ENCODE measurements at places on chromosomes 2 and 18.

DNA sequence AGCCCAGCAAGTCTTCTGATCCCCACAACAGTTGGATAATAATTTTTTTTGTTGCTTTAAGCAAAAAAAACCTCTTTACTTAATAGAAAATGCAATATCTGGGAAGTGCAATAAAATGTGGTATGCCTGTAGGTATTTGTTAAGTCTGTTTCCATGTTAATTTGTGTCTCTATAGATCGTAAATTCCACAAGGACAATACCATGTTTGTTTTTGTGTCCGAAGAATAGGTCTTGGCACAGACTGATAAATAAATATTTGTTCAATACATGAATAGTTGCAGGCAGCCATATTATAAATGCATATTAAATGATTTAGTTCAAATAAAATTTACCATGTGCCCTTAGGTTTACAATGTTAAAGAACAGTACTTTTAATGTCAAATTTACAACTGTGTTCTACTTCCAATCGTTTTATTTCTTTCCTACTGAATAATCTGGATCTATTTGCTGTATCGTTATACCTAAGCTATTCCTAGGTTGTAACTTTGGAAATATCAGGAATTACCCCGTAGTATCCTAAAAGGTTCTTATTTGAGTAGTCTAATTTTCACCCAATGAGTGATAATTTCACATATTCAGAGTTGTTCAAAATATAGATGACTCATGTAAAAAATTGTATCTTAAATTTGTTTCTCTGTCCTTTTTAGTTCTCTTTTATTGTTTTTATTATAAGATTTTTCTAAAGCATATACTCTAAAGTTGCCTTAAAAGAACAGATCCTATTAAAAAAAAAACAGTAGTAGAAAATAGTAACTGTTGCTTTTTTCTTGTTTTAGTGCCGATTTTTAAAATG is 151.8 kb downstream of the EHBP1 start:
- no peak for DNase-seq

GRCh38 chr2:55490554-55490953 is 29.0 kb upstream of the CFAP36 start:
- DNase-seq: peak; percentile 39

- DNase-seq: peak; percentile 59
Measured at GRCh38 chr2:168210895-168211570, 36.4 kb downstream of the STK39 start.

DNA sequence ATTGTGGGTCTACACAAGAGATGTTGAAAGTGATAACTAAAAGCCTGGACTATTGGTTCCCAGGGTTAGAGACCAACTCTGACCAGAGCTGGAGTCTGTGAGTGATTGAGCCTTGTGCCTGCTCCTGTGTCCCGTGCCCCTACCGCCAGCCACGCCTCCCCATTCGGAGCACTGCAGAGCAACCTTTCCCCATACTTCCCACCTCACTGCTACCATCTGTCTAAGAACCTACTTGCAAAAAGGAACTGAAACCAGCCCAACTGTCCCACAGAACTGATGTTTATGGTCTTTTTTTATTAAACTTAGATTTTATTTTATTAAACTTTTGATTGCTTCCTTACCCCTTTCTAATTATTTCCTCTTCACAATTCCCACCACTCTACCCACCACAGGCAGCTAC is 300.3 kb upstream of the MGAT5 start:
- no peak for DNase-seq

DNA sequence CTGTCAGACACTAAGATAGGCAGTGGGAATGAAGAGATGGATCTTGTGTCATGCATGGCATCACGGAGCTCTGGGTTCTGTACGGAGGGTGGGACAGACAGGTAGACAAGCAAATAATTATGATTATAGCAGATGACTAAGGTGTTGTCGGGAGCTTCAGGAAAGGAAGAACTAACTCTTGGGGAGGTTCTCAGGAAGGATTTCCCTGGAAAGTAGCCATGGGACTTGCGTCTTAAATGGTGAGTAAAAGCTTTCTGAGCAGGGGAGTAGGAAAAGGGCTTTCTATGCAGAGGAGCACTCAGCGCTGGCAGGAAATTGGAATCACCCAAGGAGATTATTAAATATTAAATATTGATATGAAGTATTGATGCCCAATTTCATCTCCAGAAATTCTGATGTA is 35.5 kb downstream of the ATOH8 start:
- no peak for DNase-seq

- no peak for DNase-seq
Measured at GRCh38 chr2:98027538-98027937, 31.8 kb upstream of the TMEM131 start.

GRCh38 chr18:56086176-56086575 is 498.2 kb upstream of the TCF4 start:
- DNase-seq: no peak

DNA sequence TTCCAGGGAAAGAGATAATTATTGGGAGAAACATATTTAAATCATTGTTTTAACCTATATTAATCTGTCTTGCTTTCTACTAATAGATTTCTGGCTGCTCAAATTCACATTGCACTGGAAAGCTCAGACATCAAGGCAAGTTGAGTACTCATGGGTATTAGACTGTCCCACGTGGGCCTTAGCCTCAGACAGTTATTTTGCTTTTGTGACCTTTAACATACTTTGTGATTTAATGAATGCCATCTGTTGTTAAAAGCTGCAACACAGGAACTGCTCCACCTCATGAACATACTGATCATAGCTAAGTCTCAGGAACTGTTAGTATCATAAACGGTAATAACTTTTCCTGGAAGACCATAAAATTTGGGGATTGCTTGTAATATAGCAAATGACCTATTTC is 2.7 kb upstream of the LCT start:
- DNase-seq: peak; percentile 61

- no peak for DNase-seq
Measured at GRCh38 chr2:10568736-10569432, 120.8 kb upstream of the ODC1 start.

DNA sequence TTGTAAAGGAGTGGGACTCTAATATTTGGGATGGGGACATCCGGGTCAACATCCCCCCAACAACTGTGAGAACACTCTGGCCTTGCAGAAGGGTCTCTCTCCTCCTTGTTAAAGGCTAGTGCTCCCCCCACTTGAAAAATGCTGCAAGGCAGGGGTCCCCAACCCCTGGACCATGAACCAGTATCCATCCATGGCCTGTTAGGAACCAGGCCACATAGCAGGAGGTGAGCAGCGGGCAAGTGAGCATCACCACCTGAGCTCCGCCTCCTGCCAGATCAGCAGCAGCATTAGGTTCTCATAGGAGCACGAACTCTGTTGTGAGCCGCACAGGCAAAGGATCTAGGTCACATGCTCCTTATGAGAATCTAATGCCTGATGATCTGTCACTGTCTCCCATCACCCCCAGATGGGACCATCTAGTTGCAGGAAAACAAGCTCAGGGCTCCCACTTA is 243.9 kb upstream of the ID2 start:
- no peak for DNase-seq

- peak; percentile 88 for DNase-seq
Measured at GRCh38 chr2:109486711-109487535, 126.8 kb downstream of the SEPTIN10 start.

DNA sequence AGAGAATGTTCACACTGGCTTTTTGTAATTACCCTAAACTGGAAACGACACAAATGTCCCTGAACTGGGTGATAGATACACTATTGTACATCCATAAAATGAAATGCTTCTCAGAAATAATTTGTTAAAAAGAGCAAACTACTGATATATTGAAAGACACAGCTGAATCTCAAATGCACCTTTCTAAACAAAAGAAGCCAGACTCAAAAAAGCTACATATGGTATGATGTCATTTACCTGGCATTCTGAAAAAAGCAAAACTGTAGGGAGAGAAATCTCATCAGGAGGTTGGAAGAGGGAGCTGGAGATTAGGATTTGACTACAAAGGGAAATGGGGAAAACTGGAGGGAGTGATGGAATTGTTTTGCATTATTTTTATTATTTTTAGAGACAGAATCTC is 12.0 kb downstream of the SLC38A11 start:
- DNase-seq: no peak

DNA sequence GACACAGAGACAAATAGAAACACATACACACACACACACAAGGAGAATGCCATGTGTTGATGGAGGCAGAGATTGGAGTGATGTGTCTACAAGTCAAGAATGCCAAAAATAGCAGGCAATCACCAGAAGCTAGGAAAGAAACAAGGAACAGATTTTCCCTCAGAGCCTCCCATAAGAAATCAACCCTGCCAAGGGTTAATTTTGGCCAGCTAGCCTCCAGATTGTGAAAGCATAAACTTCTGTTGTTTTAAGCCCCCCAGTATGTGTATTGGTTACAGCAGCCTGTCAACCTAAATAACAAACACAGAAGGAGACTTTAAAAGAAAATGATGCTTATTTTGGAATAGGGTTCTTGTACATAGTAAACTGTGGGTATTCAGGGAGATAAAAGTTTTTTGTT is 5.6 kb upstream of the STK39 start:
- DNase-seq: no peak

GRCh38 chr2:197121756-197122385 is 188.7 kb downstream of the ANKRD44 start:
- DNase-seq: no peak

GRCh38 chr18:3610813-3611212 is 160.8 kb downstream of the TGIF1 start:
- no peak for DNase-seq

DNA sequence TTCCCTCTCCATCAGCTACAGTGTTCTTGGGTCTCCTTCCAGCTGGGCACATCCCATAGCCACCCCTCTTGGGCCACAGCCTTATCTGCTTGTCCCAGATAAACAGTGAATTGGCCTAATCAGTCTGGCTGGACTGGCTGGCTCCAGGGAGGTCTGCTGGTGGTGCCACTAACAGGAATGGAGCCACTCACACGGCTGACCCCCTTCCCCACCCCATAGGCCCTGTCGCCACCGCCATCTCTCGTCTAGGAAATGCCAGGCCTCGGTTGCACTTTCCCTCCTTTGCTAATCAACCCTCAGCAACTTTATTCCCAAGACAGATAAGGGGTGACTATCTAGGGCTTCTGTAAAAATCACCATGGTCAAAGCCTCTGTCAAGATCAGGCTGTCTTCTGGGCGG is 23.0 kb upstream of the TNP1 start:
- no peak for DNase-seq

DNA sequence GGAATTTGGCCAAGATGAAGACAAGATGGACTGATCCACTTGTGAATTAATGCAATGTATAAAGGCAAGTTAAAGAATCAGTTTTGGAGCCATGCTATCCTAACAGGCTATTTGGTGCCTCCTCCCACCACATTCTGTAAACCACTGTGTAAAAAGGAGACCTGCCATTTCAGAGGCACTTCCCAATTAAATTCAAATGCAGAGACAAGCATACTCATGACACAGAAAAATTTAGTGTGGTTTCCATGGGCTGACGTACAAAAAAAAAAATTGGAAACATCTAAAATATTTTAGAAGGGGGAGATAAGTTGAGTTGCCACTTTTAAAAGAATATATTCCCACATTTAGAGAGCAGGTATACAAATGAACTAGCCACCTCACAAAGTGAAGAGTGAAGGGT is 112.1 kb downstream of the TCF4 start:
- no peak for DNase-seq

DNA sequence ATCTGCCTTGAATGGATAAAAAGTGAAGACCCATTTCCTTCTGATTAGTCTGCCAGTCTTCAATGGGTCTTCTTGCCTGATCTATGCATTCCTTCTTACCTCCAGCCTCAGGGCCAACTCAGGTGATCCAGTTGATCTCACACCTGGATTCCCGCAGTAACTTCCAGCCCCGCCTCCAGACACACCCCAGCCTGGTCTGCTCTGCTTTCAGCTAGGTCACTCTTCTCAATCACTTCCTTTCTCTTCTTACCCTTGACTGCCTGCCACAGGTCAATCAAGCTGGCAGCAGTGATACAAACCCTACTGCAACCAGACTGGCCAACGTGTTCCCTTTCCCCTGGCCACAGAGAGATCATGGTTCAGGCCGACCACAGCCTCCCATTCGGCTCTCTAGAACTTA is 263.6 kb downstream of the ZNF516 start:
- no peak for DNase-seq

DNA sequence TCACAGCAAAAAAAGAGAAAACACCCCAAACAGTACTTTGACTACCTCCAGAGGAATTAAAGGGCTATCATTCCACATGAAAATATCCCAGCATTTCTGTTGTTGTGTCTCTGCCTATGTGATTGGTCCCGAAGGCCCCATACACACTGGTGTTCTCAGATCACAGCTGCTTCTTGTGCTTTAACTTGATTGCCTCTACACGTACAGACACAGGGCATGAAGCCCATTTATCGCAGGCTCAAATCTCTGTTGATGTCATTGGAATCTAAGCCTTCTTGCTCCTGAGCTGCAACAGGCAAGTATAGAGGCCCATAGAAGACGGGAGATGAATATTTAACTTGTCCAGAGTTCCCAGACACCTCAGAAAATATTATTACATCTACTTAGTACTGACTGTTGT is 405.2 kb downstream of the NCKAP5 start:
- DNase-seq: no peak

DNA sequence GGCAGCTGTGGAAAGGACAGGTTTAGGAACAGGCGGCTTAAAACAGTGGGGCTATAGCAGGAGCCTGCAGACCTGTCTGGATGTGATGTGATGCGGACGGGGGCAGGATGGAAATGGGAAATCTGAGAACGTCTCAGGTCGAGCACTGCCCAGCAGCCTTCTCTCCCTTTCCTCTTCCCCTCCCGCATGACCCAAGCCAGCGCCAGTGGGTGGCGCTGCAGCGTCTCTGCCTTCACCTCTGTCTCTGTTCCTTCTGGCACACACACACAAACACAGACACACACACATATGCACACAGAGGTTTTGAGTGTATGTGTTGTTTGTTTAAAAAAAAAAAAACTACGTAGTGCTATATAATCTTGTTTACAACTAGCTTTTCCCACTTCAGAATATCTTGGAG is 82.0 kb upstream of the SLC66A3 start:
- peak; percentile 34 for DNase-seq

- DNase-seq: no peak
Measured at GRCh38 chr2:136004965-136005364, 19.5 kb upstream of the DARS1 start.

DNA sequence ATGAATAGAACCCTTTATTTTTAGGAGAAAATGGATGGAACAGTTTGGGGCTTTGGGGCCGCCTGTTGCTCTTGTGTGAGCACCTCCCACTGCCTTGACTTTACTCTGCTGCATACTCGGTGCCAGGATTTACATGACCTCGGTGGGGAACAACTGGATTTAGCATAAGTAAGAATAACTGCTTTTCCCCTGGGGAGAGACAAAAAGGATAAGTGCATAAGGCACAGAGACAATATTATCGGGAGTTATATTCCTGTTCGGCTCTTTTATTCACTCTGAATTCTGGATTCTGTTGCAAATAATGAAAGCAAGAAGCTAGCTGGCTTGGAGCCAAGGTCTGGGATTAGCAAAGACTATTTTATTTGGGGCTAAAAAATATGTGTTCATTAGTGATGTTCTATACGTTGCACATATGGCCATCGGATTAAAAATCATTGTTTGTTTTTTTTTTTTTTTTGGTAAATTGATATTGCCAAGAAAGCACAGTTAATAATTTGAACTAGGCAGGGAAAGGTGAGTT is 69.8 kb downstream of the CYBRD1 start:
- no peak for DNase-seq

- DNase-seq: no peak
Measured at GRCh38 chr2:23617811-23618215, 232.8 kb downstream of the KLHL29 start.

- peak; percentile 39 for DNase-seq
Measured at GRCh38 chr2:202944408-202944807, 32.3 kb downstream of the CARF start.

GRCh38 chr18:36128530-36128870 is 640 bp downstream of the SLC39A6 start:
- peak; percentile 51 for DNase-seq
